COR-L47 (cell line): ENCODE measurements at places on chromosomes 13 and 19.

- DNase-seq, result no peak
Measured at GRCh38 chr13:39820606-39821005, 165.1 kb downstream of the COG6 start.

DNA sequence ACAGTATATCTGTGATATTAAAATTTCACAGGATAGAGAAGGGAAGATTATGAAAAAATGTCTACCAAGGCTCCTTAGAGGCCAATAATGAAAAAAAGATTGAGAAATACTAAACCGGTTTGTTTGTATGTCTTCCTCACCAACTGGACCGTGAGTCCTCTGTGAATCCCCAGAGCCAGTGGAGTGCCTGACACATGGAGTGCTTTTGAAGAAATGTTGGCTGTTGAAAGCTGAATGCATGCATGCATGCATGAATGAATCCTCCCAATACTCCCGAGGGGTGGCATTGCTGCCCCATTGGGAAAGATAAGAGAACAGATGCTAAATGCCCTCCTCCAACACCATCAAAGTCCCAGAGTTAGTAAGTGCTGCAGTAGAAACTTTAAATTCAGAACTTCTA, 152.7 kb upstream of the SERP2 start:
- DNase-seq, result no peak

DNA sequence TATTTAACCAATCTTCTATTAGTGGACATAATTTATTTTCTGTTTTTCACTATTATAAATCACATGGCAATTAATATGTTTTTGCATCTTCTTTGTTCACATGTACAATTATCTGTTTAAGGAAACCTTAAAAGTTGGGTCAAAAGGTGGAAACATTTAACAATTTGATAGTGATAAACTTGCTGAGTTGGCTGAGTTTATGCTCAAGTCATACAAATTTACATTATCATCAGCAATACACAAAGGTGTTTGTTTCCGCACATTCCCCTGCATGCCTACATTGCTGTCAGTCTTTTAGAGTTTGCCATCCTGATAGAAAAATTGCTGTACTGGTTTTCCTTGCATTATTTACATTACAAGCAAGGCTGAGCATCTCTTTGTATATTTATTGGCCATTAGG, 139.5 kb downstream of the KCNRG start:
- no peak for DNase-seq

GRCh38 chr19:44686896-44687295, 12.1 kb upstream of the CEACAM16 start:
- no peak for DNase-seq

- DNase-seq, result no peak
Measured at GRCh38 chr13:87678372-87678752, 7.2 kb downstream of the SLITRK5 start.

GRCh38 chr19:39765091-39766076, 13.3 kb upstream of the LEUTX start:
- peak; percentile 20 for DNase-seq

- no peak for DNase-seq
Measured at GRCh38 chr19:2097203-2097885, 629 bp downstream of the IZUMO4 start.

GRCh38 chr19:49109051-49109450, 5.1 kb upstream of the LIN7B start:
- no peak for DNase-seq

- no peak for DNase-seq
Measured at GRCh38 chr19:39963898-39964297, 7.1 kb upstream of the PSMC4 start.
